ENCODE measurements at places on chromosomes 4 and X.

DNA sequence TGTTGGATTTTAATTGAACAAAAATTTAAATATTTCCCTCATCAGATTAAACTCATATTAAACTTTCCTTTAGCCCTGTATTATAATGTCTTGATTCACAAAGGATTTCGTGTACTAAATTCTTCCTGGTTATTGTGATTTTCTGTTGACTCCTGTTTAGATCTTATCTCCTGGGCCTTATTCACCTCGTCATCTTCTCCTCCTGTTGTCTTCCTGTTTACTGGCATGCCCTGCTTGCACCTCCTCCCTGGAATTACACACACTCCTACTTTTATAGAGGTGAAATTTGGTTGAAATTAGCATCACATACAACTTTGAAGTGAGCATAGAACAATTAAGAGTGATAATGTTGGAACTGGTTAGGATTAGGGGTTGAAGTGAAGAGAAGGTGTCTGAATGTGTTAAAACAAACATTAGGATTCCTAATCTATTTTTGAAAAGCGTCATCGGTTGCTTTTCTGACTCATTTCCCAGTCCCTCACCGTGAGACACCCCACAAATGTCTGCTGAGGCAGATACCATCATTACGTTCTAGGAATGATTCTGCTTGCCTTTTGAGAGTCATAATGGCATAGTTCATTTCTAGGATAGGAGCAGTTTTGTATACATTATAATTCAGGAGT lies 32.5 kb downstream of the TLL1 start:
- no peak overlapping the region for H3K4me3 ChIP-seq
- no peak overlapping the region for H3K27ac ChIP-seq
- no peaks in the 10 kb centered on the region for H3K36me3 ChIP-seq
- no peaks in the 10 kb centered on the region for H3K4me1 ChIP-seq
- no peak for DNase-seq

DNA sequence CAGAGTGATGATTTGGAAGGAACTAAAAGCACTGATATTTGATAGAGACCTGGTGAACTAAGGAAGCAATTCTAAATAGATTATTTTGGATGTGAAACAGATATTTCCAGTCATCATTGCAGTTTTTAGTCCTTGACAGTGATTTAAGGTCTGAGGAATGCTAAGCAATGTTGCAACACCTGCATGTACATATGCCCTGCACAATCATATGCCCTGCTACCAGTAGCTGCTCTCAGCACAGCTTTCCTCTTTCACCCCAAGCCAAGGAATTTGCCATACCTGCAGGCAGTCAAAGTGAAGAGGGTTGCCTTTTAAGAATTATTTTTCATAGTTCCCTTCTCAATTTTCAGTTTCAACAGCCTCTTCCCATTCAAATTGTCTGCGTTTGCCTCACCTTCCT lies 8.7 kb upstream of the FAM47A start:
- no peak for DNase-seq
- H3K4me3 ChIP-seq: no peak overlapping the region
- no peaks in the 10 kb centered on the region for H3K36me3 ChIP-seq
- H3K27me3 ChIP-seq: no peaks in the 10 kb centered on the region
- H3K27ac ChIP-seq: no peak overlapping the region

GRCh38 chr4:144556636-144557035 lies 89.3 kb upstream of the HHIP start:
- DNase-seq: no peak
- no peaks in the 10 kb centered on the region for H3K27me3 ChIP-seq
- no peaks in the 10 kb centered on the region for H3K4me1 ChIP-seq
- H3K4me3 ChIP-seq: no peak overlapping the region
- H3K27ac ChIP-seq: no peak overlapping the region
- no peaks in the 10 kb centered on the region for H3K36me3 ChIP-seq

- DNase-seq: no peak
- H3K36me3 ChIP-seq: no peaks in the 10 kb centered on the region
- peak overlapping the region; percentile 61 for H3K27ac ChIP-seq
- H3K4me1 ChIP-seq: peaks cover 5% of the 10 kb centered on the region
Measured at GRCh38 chr4:83247415-83248357, 36.9 kb downstream of the COQ2 start.

DNA sequence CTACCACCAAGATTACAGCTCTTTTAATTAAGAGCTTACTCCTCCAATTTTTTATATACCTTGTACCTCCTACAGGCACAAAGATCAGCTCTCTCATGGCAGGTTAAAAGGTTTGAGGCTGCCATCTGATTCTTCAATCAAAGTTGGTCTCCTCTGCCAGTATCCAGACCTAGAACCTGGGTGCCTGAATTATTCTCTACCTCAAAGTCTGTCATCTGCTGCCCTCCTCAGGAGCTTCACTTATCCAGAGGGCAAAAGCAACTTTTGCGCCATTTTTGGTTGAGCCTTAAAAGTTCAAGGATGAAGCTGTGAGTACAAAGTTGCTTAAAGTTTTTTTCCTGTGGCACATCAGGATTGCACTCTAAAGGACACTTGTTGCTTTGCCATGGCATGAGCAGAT lies 343.7 kb upstream of the PPP1R2C start:
- no peak overlapping the region for H3K4me3 ChIP-seq
- no peaks in the 10 kb centered on the region for H3K36me3 ChIP-seq
- no peak for DNase-seq
- H3K4me1 ChIP-seq: no peaks in the 10 kb centered on the region
- no peaks in the 10 kb centered on the region for H3K27me3 ChIP-seq
- H3K27ac ChIP-seq: no peak overlapping the region

- H3K4me1 ChIP-seq: no peaks in the 10 kb centered on the region
- H3K36me3 ChIP-seq: no peaks in the 10 kb centered on the region
- H3K27ac ChIP-seq: no peak within 1 kb of the TSS
- peak; percentile 73 for DNase-seq
Measured at GRCh38 chr4:155376387-155377268, at the start of gene MAP9. Gene MAP9, minus strand, starts transcription at chr4:155376965. Its CDS starts 1,115 bp downstream, at chr4:155375850.

DNA sequence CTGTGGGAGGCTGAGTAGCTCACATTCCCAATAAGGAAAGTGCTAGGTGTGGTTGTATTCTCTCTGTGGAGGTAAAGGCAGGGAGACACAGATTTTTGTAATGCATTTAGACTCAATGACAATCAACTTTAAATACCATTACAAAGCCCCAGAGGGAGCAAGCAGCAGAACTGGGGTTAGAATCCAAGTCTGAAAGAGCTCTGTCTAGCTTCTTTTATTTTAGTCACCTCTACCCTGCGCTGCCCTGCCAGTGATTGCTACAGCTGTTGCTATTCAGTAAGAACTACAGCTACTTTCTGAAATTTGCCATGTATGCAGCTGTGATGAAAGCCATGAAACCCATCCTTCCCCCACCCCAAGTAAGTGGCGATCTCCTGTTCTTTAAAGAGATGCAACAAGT lies 22.5 kb downstream of the SLC39A8 start:
- no peaks in the 10 kb centered on the region for H3K36me3 ChIP-seq
- H3K27me3 ChIP-seq: no peaks in the 10 kb centered on the region
- H3K27ac ChIP-seq: no peak overlapping the region
- H3K4me1 ChIP-seq: peaks cover 7% of the 10 kb centered on the region
- DNase-seq: no peak
- H3K4me3 ChIP-seq: no peak overlapping the region

DNA sequence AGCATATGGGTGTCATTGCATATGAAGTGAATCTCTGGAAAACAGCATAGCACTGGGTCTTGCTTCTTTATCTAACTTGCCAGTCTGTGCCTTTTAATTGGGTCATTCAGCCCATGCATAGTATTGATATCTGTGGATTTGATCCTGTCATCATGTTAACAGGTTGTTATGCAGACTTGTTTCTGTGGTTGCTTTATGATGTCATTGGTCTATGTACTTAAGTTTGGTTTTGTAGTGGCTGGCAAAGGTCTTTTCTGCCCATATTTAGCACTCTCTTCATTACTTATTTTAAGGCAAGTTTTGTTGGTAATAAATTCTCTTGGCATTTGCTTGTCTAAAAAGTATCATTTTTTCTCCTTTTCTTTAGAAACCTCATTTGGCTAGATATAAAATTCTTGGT lies 221.1 kb upstream of the ITM2A start:
- no peaks in the 10 kb centered on the region for H3K27me3 ChIP-seq
- no peaks in the 10 kb centered on the region for H3K36me3 ChIP-seq
- H3K4me3 ChIP-seq: no peak overlapping the region
- H3K4me1 ChIP-seq: no peaks in the 10 kb centered on the region
- H3K27ac ChIP-seq: no peak overlapping the region

GRCh38 chrX:154748712-154749339 lies 2.1 kb downstream of the GAB3 start:
- no peak overlapping the region for H3K4me3 ChIP-seq
- H3K27ac ChIP-seq: peak overlapping the region; percentile 7
- H3K27me3 ChIP-seq: peaks cover 11% of the 10 kb centered on the region

DNA sequence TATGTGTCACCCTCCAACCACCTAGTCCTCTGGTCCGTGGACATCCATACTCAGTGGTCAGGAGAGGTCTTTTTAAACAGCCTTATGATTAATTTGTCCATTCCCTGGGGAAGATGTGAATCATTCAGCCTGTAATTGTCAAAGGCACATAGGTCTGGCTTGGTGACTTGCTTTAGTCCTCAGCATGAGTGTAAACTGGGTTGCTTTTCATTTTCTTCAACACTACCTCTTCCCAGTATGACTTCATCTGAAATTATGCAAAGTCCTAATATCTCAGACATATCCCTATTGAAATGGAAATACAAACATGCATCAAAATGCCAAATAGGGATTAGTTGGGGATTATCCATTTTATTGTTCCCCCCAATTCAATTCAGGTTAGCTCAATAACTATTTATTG lies 208.3 kb upstream of the AMOT start:
- no peak for DNase-seq
- no peaks in the 10 kb centered on the region for H3K4me1 ChIP-seq
- no peaks in the 10 kb centered on the region for H3K36me3 ChIP-seq
- no peaks in the 10 kb centered on the region for H3K27me3 ChIP-seq

DNA sequence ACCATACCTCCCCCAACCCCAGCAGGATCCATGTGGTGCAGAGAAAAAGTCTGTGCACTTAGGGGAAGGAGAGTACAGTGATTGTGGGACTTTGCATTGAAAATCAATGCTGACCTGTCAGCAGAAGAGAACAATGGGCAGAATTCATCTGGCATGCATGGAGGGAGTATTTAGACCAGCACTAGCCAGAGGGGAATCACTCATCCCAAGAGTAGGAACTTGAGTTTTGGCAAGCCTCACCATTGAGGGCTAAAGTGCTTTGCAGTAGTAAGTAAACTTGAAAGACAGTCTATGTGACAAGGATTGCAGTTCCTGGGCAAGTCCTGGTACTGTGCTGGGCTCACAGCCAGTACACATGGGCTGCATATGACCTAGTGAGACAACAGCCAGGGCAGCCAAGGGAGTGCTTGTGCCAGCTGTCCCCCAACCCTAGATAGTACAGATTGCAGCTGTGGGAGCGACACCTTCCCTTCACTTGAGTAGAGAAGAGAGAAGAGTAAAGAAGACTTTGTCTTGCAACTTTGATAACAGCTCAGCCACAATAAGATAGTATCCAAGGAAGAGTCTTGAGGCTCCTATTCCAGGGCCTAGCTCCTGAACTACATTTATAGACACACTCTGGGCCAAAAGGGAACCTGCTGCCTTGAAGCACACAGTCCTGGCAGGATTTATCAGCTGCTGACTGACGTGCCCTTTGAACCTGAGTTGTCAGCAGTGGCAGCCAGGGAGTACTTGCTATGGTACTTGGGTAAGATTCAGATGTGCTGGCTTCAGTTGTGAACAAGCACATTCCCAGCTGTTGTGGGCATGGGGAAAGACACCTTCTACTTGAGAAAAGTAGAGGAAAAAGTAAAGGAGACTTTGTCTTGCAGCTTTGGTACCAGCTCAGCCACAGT lies 48.7 kb downstream of the HDX start:
- H3K27ac ChIP-seq: no peak overlapping the region
- no peak for DNase-seq
- no peak overlapping the region for H3K4me3 ChIP-seq
- H3K27me3 ChIP-seq: no peaks in the 10 kb centered on the region

All from colonic mucosa (tissue), 4 donors.